ENCODE measurements at places on chromosomes 5 and 9.

- DNase-seq: no peak
These were observed 679.5 kb upstream of the COX7C start for GRCh38 chr5:85938201-85938600.

GRCh38 chr9:70883056-70883455, 238.4 kb downstream of the TRPM3 start:
- DNase-seq: peak; percentile 45

DNA sequence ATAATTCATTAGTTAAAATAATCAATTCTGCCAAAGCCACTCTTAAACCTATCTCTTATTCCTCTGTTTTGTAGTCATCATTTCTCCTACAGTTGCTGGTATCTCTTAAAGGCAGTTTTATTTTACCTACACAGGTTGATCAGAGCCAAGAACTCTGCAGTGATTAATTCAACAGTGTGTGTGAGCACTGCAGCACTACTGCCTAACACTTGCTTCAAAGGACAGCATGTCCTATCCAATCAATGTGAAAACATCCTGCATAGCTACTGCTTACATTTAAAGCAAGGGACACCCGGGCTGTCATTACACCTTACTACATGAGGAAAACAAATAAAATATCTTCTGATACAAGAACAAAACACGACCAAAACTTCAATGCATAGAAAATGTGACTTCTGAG, 45.1 kb upstream of the HK3 start:
- DNase-seq: no peak

- DNase-seq: no peak
These were observed 557.8 kb upstream of the TLE4 start for GRCh38 chr9:79013715-79014610.

DNA sequence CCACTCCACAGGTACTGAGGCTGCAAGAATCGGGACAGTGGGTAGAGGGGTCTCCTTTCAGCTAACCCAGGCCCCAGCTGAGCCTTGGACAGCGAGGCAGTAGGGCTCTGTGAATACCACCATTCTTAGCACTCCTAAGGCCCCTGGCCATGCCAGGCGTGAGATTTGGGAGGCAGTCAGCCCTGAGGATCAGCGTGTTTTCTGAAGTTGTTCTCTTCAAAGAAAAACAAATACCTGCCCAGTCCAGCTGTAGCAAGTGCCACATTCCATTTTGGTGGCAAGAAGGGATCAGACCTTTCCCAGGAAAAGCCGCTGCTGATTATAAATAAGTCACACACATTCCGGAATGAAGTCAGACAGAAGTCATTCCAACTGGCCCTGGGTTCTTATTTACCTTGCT, 47.8 kb downstream of the RALGPS1 start:
- DNase-seq: no peak

DNA sequence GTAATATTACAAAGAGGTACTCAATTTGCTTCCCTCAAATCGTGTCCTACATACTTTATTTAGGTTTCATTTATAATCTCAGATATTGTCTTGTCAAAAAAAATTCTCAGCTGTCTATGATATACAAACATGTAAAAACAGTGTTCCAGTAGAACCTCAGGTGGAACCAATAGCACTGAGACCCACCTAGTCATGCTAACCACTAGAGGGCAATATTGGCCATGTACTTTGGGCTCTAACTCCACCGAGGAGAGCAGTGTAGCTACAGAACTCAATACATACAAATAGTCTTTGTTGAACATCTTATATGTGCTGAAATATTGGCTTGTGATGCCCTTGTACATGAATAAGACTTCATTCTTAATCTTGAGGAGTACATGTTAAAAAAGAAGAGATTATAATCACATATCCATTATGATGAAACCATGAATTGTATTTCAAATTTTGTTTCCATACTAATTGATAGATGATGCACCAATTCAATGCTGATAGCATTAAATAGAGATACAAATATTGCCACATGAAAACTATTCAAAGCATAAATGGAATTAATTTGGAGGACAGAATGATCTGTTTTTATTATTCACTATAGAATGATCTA, 71.2 kb upstream of the CNTLN start:
- peak; percentile 38 for DNase-seq

- peak; percentile 7 for DNase-seq
These were observed 737.9 kb upstream of the ZNF608 start for GRCh38 chr5:125484272-125484741.

GRCh38 chr5:55771175-55771655, 33.4 kb downstream of the DDX4 start:
- no peak for DNase-seq

GRCh38 chr5:154367101-154367500, 78.7 kb upstream of the SAP30L start:
- no peak for DNase-seq

DNA sequence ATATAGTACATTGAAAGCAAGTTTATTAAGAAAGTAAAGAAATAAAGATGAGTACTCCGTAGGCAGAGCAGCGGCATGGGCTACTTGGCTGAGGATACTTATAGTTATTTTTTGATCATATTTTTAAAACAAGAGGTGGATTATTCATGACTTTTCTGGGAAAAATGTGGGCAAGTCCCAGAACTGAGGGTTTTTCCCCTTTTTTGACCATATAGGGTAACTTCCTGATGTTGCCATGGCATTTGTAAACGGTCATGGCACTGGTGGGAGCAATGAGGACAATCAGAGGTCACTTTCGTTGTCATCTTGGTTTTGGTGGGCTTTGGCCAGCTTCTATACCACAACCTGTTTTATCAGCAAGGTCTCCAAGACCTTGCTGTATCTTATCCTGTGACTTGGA, 5.2 kb upstream of the BASP1 start:
- DNase-seq: no peak

GRCh38 chr5:88390481-88390880, 121.8 kb upstream of the TMEM161B start:
- no peak for DNase-seq

DNA sequence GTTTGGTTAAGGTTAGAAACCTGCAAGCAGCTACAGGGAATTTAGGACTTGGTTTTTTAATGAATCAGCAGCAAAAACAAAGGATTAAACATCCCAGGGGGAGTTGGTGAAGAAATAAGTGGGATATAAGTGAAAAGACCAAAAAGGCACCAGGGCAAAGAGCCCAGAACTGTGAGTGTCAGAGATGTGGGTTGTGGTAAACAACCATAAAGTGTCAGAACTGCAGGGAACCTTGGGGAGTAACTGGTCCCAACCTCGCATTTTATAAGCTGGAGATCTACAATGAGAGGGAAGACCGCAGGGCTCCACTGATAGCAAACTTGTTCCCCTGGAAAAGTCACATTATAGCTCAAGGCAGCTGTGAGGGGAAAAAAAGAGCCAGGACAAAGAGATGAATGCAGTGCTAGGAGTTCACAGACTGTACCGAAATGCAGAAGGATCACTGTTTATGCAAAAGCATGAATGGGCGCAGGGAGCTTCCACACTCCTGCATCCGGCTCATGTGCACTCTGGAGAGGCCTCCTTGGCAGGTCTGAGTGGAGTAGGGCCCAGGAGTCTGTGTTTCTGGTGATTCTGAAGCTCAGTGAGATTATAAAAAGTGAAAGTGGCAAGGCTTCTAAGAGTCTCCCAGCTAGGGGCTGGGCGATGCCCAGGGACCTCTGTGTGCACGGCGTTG, 156.3 kb downstream of the GOLPH3 start:
- no peak for DNase-seq

GRCh38 chr5:31452314-31452713, 79.6 kb downstream of the DROSHA start:
- no peak for DNase-seq

DNA sequence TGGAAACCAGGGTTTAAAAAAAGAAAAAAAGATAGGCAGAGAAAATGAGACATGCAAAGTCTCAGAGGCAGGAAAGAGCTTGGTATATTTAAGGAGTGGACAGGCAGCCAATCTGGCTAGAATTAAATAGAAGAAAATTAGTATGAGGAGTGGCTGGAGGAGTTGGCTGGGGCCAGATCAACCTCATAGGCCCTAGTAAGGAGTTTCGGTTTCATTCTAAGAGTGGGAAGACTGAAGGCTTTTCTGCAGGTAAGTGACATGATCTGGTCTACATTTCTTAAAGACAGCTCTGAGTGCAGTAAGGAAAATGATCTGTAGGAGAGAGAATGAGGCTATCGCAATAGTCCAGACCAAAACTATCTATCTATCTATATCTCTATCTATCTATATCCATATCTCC, 27.5 kb downstream of the ADRB2 start:
- DNase-seq: no peak

GRCh38 chr9:86168256-86168655, 68.9 kb upstream of the GOLM1 start:
- DNase-seq: no peak

DNA sequence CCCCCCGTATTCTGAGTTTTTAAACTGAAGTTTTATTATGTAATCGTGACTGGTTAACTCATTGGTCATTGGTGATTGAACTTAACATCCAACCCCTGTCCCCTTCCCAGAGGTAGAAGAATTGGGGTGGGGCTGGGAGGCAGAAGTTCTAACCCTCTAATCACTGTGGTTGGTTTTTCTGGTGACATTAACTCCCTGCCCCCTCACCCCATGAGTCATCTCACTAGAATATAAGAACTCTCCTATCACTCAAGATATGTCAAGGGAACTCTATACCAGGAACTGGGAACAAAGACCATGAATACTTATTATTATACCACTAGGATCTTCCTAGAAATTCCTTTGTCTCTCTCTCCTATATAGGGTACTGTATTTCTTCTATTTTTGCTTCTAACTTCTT, 52.3 kb upstream of the CAVIN4 start:
- DNase-seq: no peak

GRCh38 chr9:97892421-97892820, 29.9 kb downstream of the TRMO start:
- DNase-seq: no peak

DNA sequence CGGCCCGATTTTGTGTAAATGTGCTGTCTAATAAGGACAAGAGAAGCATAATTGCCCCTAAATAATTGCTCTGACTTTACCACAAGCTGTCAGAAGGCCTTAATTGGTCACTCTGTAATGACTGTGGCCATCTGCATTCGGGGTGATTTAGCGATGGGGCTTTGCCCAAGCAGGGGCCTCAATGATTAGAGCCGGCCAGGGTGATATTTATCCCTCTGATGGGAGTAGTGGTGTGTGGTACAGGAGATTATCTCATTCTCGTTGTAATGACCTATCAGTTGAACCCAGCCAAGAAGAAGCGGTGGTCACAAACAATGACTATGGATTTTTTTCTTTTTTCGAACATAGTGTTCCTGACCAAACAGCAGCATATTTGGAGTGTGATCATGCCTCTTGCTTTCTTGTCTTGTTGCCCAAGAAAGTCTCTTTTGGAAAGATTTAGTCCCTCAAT, 72.0 kb upstream of the SAP30L start:
- no peak for DNase-seq

DNA sequence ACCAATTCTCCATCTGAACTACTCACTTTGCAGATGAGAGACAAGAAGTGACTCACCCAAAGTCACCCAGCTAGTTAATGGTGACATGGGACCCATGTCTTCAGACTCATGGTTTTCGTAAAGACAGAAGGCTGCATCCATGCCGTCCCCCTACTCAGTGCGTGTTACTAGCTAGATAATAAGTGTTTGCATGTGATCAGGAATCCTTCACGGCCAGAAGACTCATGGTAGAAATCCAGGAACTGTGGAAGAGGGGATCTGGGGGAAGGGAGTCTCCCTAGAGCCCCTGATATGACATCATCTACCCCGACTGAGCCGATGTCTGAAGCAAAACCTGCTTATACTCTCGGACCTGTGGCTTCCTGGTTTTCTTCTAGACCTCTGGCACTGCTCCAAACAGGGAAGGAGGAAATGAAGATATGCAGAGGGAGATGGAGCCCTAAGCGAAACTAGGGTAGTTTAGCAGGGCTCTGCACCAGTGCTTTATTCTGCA, 3.3 kb downstream of the RNF183 start:
- no peak for DNase-seq

DNA sequence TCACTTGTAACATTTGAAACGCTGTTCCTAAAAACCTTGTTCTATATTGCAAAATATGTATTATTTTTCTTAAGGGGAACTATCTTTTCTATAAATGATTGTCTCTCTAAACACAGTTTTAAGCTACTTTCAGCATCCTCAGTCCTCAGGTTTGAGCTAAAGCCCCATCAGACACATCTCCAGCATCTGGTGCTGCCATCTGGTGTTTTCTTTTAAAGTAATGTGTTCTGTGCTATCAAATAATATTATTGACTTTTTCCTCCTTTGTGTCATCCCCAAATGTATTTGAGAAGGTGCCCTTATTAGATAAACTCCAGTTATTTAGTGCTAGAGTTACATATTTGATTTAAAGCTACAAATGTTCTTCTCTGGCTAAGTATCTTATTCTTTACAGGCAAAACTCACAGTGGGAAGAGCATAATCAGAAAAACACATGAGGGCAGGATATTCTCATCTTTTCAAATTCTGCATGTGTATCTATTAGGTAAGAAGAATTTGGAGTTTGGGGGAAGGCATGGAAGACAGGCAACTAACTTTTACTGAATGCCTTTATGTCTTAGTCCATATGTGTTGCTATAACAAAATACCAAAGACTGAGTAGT, 27.5 kb downstream of the ZNF474 start:
- no peak for DNase-seq

- no peak for DNase-seq
These were observed 12.2 kb upstream of the TAF1L start for GRCh38 chr9:32647671-32648070.

- DNase-seq: no peak
These were observed 591.4 kb downstream of the CCDC171 start for GRCh38 chr9:16143947-16144890.

DNA sequence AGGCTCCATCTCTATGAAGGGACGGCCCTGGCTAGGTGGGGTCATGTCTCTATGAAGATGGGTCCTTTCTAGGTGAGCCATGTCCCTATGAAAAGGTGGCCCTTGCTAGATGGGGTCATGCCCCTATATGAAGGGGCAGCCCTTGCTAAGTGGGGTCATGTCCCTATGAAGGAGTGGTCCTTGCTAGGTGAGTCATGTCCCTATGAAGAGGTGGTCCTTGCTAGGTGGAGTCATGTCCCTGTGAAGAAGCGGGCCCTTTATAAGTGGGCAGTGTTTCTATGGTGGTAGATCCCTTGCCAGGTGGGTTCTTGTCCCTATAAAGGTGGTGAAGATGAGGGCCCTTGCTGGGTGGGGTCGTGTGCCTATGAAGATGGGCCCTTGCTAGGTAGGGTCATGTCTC, 283.0 kb upstream of the IRX2 start:
- no peak for DNase-seq

- peak; percentile 45 for DNase-seq
These were observed 1.8 kb upstream of the NTRK2 start for GRCh38 chr9:84667571-84668195.

DNA sequence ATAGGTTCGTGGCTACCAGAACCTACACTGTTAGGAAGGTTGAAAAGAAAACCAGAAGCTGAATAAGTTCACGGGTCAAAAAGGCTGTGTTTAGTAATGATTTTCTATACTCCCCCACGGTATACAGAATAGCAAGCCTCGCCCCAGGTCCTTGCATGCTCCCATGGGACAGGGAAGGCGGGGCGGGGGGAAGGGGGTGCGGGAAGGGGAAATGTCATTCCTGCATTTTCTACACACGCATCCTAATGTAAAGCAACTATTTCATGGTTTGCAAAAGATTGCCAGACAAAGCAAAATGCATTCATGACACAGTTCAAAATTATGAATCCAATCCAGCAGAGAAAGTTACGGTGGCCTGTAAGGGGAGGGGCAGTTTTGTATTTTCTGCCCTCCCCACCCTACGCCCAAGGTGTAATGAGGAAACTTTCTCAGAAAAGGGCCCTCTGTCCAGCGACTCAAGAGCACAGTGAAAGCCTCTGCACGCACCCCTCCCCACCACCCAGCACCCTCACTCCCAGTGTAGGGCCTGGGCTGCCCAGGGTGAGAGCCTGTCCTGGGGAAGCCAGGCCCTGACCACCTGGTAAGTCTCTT, 105.2 kb downstream of the ROR2 start:
- DNase-seq: no peak
